ENCODE measurements at places on chromosomes 12 and 14.
A peak's percentile ranks its signal among the peaks of the same experiment; 100 is the strongest.

- DNase-seq = no peak
Measured at GRCh38 chr12:59298296-59298695, 297.5 kb upstream of the SLC16A7 start.

GRCh38 chr14:59507063-59507751 lies 22.9 kb downstream of the JKAMP start:
- peak; percentile 45 for DNase-seq

DNA sequence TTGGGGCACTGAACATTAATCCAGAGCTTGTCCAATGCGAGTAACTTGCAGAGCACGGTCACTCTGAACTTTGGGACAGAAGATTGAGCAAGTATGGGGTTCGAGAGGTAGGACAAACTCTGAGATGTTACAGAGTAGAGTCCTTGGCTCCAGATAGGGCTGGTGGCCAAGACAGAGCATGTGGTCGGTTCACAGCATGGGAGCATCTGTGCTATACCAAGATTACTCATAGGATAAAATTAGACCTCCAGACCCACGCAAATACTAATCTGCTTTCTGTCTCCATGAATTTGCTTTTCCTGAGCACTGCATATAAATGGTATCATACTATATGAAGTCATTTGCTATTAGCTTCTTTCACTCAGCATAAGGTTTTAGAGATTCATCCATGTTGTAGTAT lies 93.4 kb upstream of the TBX5 start:
- DNase-seq = no peak

DNA sequence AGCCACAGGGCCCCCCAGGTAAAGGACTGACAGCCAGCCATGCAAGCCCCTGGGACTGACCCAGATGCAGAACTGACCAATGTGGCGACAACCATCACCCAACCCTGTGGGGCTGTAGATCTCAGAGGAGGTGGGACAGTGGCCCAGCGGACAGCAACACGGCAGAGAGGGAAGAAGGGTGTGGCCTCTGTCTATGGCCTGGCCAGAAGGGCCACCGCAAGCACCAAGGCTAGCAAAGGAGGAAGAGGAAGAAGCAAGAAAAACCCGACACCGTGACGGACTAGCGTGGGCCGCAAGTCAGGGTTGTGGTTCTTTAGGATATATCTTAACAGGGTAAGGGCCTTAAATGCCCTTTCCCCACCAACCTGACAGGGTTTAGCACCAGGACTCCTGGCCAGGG lies 71.2 kb downstream of the ITPK1 start:
- DNase-seq = no peak

- peak; percentile 57 for DNase-seq
Measured at GRCh38 chr12:57865084-57865751, 18.7 kb upstream of the CTDSP2 start.

DNA sequence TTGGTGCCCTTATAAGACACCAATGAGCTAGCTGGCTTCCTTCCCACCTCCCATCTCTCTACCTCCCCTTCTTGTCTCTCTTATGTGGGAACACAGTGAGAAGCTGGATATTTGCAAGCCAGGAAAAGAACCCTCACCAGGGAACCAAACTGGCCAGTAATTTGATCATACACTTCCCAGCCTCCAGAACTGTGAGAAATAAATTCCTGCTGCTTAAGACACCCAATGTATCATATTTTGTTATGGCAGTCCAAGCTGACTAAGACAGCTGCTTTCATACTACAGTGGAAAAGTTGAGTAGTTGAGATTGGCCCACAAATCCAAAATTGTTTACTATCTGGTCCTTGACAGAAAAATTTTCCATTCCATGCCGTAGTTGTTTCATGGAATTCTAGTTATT lies 269.0 kb downstream of the KCNH5 start:
- no peak for DNase-seq

DNA sequence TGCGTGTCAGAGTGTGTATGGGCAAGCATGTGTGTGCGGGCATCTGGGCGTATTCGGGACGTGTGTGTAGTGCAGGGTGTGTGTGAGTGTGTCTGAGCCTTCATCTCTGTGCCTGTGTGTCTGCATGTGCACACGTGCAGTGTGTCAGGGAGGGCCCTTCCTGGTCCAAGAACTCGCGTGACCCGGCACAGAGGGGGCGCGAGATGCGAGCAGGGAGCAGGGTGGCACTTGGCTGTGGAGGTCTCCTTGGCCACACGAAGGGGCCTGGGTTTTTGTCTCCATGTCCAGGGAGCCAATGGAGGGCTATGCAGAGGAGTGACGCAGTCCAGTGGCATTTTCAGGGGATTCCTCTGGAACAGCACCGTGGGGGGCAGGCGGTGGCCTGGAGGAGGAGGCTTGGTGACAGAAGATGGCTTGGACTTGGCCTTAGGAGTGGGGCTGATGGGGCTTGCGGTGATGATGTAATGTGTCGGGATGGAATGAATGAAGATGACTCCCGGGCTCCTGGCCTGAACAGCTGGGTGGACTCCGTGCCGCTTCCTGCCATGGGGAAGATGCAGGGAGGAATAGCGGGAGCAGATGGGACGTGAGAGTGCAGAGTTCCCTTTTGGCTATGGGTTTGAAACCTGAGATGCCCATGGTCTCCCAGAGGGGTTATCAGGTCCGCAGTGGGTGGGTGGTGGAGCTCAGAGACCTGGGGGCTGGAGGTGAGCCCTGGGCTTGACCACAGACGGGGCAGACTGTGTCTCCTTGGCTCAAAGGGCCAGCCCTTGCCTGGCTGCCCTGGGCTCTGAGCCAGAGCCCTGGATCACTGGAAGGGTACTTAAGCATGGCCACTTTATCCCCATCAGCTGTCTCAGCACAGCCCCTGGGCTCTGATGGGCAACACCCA lies 208.3 kb downstream of the PHETA1 start:
- DNase-seq = no peak

GRCh38 chr12:11823043-11823442 lies 173.6 kb downstream of the ETV6 start:
- no peak for DNase-seq

DNA sequence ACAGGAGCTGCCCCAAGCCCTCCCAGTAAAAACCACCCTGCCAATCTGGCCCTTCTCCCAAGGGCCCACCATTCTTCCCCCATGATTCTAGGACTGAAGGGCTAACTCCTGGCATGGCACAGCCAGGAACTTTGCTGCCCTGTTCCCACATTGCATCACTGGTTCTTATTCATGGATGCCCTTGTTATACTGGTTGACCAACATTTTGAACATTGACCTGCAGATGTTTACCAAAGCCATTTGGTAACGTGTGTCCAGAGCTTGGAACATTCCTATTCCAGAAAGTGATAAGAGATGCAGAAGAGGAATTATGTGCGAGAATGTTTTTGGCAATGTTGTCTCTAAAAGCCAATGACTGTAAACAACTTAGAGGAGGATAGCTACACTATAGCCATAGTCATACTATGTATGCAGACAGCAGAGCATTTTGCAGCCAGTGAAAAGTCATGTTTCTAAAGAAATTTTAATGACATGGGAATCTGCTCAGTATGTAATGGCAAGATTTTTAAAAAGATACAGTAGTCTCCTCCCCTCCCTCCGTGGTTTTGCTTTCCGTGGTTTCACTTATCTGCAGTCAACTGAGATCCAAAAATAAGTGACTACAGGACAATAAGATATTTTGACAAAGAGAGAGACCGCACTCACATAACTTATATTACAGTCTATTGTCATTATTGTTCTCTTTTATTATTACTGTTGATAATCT lies 108.8 kb downstream of the DAAM1 start:
- DNase-seq = no peak

DNA sequence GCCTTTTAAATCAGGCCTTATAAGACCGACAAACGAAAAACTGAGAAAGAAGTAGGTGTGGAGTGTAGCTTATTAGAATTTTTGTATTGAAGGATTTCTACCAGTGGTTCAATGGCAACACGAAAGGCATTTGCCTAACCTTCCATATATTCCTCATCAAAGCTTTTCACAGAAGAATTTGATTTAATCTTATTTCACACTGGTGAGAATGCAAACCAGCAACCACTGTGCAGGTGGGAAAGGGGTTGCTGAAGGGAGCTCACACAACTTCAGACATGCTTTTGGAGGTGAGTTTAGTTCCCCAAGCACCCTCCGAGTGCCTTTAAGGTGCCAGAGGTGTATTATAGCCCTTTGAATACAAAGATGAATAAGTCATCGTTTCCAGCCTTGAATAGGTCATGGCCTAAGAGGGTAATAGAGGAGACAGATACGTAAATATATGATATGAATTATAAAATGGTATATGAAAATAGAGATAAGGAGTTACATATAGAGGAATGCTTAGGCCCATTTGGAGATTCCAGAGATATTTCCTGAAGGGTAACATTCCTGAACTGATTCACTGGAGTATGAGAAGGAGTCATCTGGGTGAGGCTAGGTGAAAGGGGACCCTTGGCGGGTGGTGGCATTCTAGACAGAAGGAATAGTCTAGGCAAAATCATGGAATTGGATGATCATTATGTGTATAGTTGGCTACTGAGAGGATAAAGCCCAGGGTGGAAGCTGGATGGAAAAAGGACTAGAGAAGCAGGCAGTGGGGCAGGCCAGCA lies 6.4 kb downstream of the ERP27 start:
- DNase-seq = no peak

DNA sequence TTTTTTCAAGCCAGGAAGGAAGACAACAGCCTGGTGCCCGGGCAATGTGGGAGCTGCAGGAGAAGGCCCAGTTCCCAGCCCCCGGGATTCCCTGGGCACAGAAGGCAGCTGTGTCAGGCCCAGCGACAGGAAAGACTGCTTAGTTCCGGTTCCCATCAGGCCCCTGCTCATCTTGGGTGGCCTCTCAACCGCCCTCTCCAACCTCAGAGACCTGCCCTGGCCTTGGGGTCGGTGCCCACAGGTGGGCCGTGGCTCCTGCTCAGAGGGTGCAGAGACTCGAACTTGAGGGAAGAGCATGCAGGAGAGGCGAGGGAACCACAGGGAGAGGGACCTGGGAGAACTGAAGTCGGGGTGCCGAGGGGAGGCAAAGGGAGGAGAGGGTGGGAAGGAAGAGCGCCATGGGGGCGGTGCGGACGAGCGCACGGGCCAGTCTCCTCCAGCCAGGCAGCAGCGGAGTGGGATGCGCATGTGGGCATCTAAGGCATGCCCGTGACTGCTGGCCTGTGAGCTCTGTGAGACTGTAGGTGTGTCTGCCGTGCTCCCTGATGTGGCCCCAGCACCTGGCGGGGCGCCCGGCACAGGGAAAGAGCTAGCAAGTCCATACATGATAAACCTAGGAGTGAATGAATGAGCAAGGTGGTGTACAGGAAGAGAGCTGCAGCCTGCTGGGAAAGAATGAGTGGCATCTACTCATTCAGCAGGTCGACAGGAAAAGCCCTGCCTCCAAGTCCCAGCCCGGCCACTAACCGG lies 42.7 kb downstream of the SSH1 start:
- no peak for DNase-seq

DNA sequence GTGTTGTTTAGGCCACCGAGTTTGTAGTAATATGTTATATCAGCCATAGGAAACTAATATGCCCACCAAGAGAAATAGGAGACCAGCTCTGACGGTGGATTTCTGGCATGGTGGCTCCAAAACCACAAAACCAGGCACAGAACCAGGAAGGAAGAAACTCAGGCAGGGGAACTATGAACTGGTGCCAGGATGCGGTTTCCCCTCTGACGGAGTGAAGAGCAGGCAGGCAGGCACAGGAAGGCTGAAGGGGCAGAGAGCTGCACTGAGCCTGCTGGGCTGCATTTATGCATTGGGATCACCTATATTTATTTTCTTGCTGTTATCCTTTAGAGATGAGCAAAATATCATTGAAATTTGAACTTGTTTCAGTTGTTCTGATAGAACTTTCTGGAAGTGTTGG lies 479.4 kb downstream of the VRK1 start:
- DNase-seq = no peak

DNA sequence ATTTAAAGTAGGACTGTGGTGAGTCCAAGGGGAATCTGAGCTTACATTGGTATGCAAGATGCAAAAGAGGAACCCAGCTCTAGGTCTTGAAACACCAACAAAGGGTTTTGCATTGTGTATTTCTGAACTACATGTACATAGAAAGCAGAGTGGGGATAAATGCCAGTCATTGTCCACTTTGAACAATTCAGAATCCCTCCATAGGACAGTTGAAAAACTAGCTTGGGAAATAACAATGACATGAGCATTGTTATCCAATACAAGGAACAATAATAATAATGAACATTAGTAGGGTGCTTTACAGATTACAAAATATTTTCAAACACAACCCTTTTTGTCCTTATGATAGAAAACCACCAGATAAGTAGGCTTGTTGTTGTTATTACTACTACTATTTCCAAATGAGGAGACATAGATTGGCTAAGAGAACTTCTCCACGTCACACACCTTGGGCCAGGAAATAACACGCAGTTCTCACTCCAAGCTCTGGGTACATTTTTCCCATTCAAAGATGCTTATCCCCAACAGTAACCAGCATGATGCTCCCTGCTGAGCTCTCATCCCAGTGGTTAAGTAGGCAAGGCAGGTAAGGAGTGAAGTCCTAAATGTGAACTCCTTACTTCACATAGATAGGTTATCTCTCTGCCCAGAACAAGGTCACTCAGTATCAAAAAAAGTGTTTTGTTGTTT lies 51.7 kb upstream of the RASSF8 start:
- no peak for DNase-seq

- no peak for DNase-seq
Measured at GRCh38 chr14:68208626-68209317, 389.2 kb downstream of the RAD51B start.

GRCh38 chr14:71328183-71328582 lies 420.9 kb downstream of the PCNX1 start:
- no peak for DNase-seq

GRCh38 chr14:96108061-96108795 lies 69.1 kb downstream of the C14orf132 start:
- no peak for DNase-seq

- no peak for DNase-seq
Measured at GRCh38 chr14:105388110-105388951, 10.0 kb upstream of the TEX22 start.

DNA sequence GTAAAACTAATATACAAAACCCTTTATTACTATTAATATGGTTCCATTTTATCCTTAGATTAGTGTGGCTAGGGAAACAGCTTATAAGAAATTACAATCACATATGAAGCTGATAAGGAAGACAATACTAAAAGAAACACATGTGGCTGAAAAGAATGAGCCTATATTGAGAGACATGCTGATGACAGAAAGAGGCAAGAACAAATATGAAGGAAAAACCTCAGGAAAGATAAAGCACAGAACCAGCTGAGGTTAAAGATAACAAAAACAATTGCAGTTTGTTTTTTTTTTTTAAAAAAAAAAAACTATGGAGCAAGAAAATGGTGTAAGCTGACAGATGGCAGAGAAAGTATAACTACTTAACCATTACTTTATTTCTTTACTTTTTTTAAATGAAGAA lies 69.2 kb upstream of the OSBPL8 start:
- DNase-seq = no peak

All from germinal center (tissue), 1 donor.